ENCODE measurements at places on chromosomes 12 and 14.

DNA sequence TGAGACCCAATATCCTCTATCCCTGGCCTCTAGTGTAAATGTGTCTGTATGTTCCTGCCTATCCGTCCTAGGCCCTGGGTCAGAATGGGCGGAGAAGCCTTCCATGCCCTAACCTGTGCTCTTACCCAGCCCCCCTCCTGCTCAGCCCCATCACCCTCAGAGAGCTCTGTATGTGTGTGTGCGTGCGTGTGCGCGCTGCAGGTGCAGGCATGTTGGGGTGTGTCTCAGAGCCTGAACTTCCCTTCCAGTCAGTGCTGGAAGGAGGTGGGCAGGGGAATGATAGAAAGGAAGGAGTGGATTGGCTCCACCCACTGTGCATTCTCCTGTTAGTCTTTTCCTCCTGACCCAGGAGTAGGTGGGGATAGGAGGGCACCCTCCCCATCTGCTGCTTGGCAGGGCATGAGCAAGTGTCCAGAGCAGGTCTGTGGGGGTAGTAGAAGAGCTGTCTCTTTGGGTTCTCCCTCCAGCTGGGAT lies 7.2 kb downstream of the NAB2 start:
- no peak for DNase-seq

DNA sequence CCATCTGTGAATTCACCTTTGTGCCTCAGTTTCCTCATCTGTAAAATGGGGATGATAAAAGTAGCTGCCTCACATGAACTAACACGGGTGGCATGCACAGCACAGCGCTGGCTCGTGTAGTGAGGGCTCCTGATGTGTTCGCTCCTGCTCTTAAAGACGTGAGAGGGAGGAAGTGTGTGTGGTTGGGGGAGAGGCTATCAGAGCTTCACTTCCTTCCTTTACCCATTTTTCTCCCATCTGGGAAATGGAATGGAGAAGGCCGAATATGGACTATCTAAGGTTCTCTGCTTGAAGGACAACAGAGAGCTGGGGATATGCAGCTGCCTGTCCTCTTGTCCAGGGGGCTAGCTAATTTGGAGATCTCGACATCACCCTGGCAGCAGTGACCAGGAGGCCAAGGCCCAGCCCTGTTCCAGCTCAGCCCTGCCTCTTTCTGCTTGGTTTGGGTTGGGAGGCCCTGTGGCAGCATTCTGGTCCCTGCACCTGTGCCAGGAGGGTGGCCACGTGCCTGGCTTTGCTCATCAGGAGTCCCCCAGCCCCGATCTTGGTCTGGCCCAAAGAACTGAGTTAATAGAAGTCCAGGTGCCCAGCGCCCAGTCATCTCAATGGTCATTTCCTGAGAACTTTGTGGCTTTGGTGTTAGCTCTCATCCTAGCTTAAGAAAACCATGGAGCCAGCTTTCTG lies 44.5 kb upstream of the ESRRB start:
- DNase-seq = no peak

DNA sequence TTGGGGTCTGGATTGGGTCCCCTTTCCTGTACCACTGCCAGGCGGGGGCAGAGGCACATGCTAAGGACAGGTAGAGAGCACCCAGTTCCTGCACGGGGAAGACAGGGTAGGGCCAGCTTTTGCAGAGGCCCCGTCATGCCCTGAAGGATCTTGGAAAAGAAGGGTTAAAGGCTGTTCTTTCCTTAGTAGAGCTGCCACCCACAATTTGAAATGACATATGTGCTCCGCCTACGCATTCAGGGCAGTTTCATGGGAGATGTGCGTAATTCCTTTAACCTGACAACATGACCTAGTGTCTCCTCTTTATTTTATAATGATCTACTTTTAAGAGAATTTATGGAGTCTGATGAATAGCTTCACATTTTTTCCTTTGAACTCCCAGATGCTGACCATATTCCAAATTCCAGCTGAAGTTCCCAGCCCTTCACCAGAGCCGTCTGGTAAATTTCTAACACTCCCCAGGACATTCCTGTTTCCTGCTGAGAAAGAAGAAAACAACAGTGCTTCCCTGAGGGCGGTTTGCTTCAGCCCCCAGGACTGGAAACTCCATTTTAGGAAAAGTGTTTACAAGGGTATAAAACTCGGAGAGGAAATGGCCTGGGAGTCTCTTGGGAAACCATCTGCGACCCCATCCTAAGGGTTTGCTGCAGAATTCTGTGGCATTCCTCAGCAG lies 58.9 kb upstream of the PLEKHG3 start:
- no peak for DNase-seq

DNA sequence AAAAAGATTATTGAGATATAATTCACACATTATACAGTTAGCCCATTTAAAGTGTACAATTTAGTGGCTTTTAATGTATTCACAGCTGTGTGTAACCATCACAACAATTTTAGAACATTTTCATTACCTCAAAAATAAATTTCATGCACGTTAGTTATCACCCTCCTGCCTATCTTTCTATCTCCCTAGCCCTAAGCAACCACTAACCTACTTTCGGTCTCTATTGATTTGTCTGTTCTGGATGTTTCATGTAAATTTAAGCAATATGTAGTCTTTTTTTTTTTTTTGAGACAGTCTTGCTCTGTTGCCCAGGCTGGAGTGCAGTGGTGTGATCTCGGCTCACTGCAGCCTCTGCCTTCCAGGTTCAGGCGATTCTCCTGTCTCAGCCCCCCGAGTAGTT lies 439.4 kb downstream of the PCNX1 start:
- DNase-seq = no peak

DNA sequence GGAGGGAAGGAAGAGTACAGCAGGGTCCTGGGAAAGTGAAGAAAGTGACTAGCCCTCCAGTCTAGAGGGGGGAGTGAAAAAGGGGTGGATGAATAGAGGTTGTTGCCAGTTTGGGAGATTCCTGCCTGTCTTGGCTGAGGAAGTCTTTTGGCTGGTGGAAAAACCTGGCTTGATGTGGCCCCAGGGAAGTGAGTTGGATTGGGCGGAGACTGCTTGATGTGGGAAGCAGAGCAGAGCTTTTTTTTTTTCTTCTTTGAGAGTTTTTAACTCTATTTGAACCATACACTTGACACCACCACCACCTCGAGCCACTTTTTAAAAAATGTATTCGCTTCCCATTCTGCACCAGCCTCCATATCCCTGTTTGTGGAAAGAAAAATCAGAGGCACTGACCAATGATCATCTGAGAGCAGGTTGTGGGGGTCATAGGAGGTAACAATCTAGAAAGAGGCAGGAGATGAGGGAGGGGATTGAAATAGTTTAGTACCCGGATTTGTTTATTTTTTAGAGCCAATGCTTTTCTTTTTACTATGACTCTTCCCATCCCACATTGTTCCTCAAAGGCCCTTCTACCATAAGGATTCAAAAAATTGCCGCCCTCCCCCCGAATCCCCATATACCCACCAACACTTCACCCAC lies 690 bp upstream of the DTX3 start:
- no peak for DNase-seq

DNA sequence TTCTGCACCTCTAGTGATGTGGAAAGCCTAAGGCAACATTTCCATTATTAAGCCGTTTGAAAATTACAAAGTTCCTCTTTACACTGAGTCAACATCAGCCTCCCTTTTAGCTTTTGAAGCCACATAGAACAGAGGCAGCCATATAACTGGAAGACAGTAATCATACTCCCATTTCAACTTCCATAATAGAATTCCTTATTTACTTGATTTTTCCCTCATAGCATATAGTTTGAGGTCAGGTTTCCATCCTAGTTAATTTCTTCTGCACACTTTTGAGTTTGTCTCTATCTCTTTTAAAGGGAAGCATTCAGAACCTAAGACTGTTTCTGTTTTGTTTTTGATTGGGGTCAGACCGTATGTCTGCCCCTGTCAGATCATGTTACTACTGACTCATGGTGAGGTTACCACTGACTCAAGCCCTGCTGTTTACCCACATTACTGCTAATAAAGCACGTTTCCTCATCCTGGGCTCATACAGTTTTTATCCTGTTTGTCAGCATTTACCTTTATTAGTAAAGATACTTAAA lies 161.0 kb downstream of the SLC38A4 start:
- no peak for DNase-seq

DNA sequence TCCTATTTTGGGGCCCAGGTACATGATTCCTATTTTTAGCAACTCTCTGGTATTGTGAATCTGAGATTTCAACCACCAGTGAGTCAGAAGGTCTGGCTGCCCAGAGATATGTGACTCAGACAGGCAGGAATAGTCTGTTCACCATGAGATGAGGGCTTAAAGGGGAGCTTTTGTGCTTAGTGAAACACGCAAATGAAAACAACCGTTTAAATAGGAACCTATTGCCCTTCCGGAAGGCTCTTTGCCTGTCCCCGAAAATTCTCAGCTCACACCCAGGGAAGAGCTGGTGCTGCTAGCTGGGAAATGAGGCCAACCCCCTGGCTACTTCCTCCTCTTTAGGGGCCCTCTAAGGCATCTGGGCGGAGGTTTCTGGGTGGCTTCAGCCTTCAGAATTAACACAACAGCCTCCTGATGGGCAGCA lies 283.6 kb downstream of the CACNA1C start:
- peak; percentile 50 for DNase-seq

GRCh38 chr12:115235880-115236279 lies 551.9 kb upstream of the TBX3 start:
- DNase-seq = no peak

DNA sequence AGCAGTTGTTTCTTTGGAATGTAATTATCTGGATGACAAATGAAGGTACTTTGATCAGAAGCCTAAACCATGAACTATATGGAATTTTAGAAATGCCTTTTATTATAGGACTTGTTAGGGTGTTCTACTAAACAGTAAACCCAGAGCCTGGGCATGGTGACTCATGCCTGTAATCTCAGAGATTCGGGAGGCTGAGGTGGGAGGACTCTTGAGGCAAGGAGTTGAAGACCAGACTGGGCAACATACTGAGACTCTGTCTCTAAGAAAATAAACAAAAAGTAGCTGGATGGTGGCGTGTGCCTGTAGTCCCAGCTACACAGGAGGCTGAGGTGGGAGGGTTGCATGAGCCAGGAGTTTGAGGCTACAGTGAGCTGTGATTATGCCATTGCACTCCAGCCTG lies 23.9 kb downstream of the PALS1 start:
- DNase-seq = no peak

GRCh38 chr12:3135522-3136461 lies 58.6 kb downstream of the TSPAN9 start:
- DNase-seq = peak; percentile 35

DNA sequence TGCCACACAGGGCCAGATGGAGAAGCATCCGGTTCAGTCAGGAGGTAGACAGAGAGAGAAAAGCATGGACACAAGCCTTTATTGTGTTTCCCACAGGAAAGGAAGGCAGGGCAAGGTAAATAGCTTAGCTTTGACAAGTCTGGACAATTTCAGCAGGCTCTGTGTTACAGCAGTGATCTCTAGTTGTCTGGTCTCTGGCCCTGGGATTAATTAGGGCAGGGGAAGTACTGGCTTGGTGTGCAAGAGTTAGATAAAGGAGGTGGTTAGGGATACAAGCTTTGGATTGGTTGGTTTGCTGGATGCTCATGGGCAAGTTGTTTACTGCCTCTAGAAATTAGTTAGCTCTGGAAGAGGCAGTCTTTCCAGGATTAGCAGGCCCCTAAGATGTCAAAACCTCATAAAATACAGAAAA lies 15.1 kb upstream of the NGDN start:
- DNase-seq = no peak

DNA sequence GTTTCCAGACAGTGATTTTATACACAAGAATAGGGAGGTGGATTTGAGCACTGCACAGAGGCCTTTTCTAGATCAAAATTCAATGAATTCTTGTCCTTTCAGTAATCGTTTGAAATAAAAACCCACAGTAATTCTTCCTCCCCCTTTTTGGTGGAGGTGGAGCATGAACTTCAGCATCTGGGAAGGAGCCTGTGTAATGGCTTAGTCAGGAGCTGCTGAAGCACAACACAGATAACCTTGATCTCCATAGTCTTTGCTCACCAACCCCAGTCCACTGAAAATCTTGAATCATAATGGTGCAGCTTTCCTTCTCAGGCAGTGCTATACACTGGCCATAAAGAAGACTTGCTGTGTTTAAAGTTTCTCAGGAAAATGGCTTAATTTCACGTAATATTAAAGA lies 6.4 kb upstream of the TBPL2 start:
- DNase-seq = no peak

GRCh38 chr12:106074706-106075392 lies 63.9 kb downstream of the NUAK1 start:
- no peak for DNase-seq

DNA sequence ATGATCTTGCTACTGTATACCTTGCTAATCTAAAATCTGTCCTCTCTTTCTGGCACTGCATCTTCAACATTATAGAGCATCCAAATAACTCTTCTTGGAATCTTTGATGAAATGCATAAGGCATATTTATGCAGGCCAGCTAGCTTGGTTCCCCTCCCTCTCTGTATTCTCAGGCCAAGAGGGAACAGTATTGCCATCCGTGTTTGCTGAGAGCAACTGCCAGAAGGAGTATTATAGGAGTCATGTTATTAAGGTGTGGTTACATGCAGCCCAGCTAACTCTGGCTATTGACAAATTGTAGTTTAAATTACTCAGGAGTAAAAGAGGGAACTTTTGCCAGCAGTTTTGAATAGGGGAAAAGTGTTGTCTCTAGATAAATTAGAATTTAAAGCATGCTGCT lies 309.3 kb upstream of the E2F7 start:
- no peak for DNase-seq

GRCh38 chr12:84964048-84964447 lies 51.4 kb upstream of the SLC6A15 start:
- no peak for DNase-seq

GRCh38 chr14:47186486-47186885 lies 488.9 kb downstream of the MDGA2 start:
- DNase-seq = no peak

DNA sequence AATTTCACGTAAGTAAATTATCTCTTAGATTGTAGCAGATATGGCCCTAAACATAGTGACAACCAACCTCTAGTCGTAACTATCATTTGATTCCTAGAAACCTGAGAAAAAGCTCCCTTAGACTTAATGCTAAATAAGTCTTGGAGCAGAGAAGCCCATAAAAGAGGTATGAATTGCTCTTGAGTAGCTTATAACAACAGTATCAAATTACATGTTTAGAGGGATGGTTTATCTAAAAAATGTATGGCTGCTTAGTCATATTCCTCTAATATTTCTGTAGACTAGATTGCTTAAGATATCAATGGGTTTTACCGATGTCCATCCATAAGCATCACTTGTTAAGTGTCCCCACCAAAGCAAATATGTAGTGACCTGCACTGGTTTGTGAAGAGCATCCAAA lies 259.7 kb downstream of the NELL2 start:
- DNase-seq = no peak

Measured in GM06990 (cell line).